Cardiac septum (tissue), 1 donor: ENCODE measurements at places on chromosomes 7 and 10. TPM values are rescaled to one million over a fixed set of nuclear protein-coding genes. Genes with fewer than 3 reads are reported as not detected.

Gene SPDYE2
- total RNA-seq = not detected

GRCh38 chr10:126868371-126868770, 36.9 kb upstream of the DOCK1 start:
- DNase-seq = no peak

DNA sequence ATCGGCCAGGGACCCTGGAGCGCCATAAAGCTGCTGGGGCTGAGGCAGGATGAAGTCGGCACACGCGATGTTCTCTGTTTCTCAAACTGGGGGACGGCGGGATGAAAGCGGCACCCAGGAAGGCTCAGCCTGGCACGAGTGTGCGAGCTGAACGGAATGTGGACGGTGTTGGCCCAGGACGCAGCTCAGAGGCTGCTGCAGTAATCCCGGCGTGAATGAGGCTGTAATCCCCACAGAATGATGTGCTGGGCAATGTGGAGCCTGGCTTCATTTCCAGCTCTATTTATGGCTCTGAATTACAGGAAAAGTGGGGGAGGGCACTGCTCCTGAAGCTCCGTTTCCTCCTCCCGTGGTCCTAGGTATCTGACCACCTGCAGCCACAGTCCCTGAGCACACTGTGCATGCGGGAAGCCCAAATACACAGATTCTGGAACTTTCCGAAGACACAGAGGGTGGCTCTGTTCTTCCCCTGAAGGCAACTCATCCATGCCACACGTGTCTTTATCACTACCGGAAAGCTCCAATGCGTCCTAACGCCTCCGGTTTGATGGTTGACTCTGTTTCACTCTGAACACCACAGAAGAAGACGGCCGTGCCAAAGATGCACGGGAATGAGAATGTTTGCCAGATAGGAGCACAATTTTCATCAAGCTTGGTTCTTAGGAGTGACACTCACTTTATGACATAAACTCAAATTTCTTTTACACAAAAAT, 37.6 kb downstream of the KLF6 start:
- no peak for DNase-seq

DNA sequence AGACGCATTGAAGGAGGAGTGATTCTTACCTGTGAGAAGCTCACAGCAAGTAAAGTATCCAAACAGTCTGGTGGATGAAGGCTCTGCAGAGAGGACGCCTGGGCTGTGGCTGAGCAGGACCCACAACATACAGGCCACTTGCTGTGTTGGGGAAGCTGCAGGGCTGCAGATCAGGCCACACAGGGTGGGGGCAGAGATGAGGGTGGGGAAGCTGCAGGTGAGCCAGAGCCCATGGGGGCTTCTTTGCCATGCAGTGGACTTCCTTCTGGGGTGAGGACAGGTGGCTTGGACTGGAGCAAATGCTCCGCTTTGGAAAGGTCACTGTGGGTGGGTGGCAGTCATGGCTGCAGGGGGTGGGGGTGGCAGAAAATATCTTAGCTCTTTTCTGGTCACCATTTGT, 214.8 kb downstream of the GLRX3 start:
- no peak for DNase-seq

- DNase-seq = no peak
Measured at GRCh38 chr7:30700941-30701340, 18.7 kb upstream of the CRHR2 start.
